ENCODE measurements at places on chromosomes 4 and X.

- DNase-seq, result no peak
Measured at GRCh38 chrX:69125094-69125493, 40.2 kb downstream of the PJA1 start.

DNA sequence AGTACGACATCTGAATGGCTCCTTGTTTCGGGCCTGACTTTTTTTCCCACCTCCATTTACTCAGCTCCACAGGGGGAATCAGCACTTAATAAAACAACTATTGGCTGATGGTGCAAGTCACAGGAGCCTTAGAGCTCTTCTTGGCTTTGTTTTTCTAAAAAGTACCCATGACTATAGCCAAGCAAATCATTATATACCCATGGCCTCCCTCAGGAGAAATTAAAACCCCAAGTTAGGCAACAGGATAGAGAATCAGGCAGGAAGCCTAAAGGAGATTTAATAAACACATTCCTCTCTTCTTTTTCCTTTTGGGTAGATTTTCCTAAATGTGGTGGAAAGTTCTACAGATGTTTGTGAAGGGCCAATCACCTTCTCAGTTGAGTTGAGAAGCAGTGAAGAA is 91.9 kb upstream of the RBPJ start:
- DNase-seq, result no peak

DNA sequence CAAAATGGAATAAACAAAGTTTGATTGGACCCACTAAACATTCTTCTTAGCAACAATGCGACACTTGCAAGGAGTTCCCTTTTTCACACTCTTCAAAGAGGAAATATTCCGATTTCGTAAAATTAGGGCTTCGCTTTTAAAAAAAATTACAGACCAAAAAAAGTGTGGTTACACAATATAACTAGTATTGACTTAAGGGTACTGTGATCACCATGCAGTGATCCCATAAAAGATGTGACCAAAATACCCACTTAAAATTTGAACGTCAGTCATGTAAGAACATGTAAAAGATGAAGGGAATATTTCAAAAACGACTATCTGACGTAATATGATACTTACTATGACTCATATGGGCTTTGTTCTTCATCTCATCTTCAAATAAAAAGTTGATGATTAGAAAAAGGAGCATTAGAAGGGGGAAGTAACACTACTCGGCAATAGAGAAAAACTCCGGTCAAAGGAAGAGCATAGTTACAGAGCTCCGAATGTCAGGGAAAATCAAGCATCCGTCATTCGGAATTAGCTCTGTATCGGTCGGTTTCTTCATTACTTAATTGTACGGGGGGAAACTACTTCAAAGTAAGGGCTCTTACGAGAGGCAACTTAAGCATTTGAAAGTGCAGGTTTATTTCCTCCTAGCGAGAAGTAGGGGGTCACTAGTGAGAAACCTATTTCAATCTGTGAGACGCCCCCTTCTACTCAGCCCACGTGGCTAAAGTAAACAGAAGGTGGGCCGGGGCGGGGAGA is 1.3 kb upstream of the TET2 start:
- DNase-seq, result no peak

GRCh38 chr4:163901319-163901718 is 406.8 kb downstream of the TMA16 start:
- DNase-seq, result no peak

- no peak for DNase-seq
Measured at GRCh38 chrX:47232803-47233332, at the start of gene USP11. Gene USP11 (plus strand): TSS chrX:47233009. CDS start chrX:47233044, 35 bp downstream.

- DNase-seq, result no peak
Measured at GRCh38 chr4:137892134-137892533, 350.0 kb downstream of the SLC7A11 start.

- no peak for DNase-seq
Measured at GRCh38 chrX:105297041-105297440, 76.5 kb upstream of the TEX13A start.

DNA sequence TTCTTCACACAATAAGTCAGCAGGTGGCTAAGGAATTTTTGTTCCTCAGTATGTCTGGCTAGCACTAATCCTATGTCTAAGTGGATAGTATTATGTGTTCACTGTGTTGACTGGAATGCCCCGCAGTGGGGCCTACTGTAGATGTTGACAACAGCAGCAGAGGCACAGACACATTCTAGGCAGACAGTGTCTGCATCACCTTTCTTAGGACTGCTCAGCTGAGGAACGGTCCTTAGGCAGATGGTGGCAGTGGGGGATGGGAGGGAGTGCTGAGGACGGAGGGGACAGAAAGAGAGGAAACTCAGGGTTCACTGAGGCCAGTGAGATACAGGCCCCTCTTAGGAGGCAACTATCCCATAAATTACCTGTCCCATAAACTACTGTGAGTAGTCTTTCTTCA is 44.6 kb upstream of the LEF1 start:
- DNase-seq, result no peak

DNA sequence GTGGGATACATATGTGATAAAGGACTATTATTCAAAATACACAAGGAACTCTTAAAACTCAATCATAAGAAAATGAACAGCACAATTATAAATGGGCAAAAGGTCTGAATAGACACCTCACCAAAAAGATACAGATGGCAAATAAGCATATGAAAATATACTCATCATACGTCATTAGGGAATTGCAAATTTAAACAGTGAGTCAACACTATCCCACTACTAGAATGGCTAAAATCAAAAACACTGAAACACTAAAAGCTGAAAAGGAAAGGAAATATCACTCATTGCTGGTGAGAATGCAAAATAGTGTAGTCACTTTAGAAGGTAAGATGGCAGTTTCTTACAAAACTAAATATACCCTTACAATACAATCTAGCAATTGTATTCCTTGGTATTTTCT is 597.0 kb upstream of the PABPC4L start:
- no peak for DNase-seq

GRCh38 chrX:130413415-130413814 is 11.6 kb downstream of the RBMX2 start:
- DNase-seq, result no peak

GRCh38 chr4:64882311-64883086 is 473.2 kb upstream of the TECRL start:
- no peak for DNase-seq

- DNase-seq, result no peak
Measured at GRCh38 chr4:145034727-145035211, 63.2 kb downstream of the ANAPC10 start.

DNA sequence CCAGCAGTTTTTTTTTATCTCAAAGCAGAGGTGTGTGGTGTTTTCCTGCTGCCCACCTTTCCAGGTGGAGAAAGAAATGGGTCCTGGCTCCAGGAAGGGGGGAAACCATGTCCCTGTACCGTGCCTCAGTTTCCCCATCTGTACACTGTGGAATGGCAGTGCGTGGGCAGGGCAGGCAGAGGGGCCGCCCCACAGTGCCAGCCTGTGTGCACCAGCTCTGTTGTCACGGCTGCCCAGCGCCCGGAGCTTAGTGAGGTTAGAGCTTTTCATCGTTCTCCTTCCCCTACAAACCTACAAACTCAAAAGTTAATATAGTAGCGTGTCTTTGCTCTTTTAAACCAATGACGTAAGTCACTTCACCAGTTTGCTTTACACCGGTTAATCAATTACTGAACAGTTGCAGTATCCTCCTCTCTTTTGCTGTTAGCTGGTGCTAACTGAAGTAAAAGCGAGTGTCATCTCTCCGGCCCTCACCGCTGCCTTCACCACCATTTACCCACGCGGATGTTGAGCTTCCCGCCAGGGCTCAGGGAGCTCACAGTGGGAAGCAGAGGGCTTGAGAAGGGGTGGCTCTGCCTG is 114.8 kb upstream of the ADRA2C start:
- DNase-seq, result no peak

DNA sequence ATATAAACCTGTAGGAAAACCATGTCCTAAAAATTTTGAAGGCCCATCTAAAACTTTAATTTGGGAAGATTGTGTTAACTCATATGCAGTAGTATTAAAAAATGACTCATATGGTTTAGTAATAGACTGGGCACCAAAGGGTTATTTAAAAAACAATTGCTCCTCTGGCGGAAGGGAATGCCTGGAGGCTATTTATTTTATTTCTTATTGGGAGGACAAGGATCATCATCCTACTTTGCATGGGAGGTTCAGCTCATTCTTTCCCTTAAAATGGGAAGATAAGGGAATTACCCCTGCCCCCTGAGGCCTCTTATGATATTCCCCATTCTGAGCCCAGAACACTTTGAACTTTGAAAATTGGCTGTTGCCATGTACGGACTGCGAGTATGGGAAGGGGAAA is 29.7 kb upstream of the MGST2 start:
- no peak for DNase-seq

DNA sequence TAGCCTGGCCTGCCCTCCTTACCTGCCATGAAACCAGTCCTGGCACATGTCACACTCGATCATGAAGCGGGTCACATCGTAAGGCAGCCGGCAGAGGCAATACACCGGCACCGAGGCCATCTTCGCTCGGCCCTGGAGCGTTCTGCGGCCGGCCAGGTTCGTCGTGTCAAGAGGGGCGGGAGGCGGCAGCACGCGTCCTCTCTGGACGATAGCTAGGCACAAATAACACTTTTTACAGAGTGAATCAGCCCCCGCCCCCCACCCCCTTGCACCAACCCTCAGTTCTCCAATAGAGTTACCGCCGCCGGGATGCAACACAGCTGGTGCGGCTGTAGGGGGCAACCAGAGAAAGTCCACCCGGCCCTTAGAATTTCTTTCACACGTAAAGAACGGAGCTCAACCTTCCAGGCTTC is 1.7 kb downstream of the PHF8 start:
- DNase-seq, result no peak

GRCh38 chr4:56657128-56657527 is 24.0 kb downstream of the HOPX start:
- DNase-seq, result no peak

GRCh38 chr4:26173619-26174018 is 147.2 kb upstream of the RBPJ start:
- DNase-seq, result no peak

GRCh38 chrX:14232688-14233087 is 203.0 kb upstream of the GEMIN8 start:
- DNase-seq, result no peak

- DNase-seq, result no peak
Measured at GRCh38 chr4:111754003-111754402, 391.3 kb upstream of the FAM241A start.

GRCh38 chr4:54225598-54226403 is 3.3 kb upstream of the PDGFRA start:
- DNase-seq, result no peak

DNA sequence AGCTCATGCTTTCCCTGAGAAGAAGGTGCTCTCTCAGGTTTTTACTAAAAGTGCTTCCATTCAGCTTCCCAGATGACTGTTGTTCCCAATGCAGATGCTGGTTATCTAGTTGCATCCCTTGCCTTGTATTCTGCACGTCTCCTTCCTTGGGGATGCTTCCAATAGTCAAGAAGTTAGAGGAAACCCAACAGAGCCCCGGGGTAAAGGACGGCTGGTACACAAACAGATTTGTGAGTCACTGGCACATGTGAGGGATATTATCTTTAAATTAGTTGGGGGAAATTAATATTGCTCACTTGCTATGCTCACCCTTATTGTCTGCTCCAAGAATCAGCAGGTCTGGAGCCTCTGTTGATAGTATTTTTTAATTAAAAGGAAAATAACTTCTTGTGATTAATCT is 465.2 kb upstream of the BOD1L1 start:
- no peak for DNase-seq

- no peak for DNase-seq
Measured at GRCh38 chr4:152328582-152328981, 207.3 kb downstream of the FBXW7 start.

DNA sequence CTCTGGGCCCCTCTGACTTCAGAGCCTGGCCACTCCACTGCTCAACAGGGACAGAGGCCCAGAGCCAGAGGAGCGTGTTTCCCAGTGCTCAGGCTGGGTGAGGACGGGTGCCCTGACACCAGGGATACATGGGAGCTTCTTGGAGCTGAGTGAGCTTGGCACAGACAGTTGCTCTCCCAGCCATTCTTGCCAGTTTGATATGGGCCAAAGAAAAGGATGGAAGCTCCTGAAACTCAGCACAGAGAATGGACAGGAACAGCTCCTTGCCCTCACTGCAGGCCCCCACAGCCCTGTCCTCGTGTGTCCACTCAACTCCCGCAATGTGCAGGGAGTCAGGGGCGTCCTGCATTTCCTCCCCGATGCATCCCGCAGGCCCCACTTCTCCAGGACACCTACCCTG is 38.8 kb downstream of the NSG1 start:
- DNase-seq, result no peak
